ENCODE measurements at places on chromosomes 6 and 20. TPM values are rescaled to one million over a fixed set of nuclear protein-coding genes. Genes with fewer than 3 reads are reported as not detected.
A peak's percentile ranks its signal among the peaks of the same experiment; 100 is the strongest.

DNA sequence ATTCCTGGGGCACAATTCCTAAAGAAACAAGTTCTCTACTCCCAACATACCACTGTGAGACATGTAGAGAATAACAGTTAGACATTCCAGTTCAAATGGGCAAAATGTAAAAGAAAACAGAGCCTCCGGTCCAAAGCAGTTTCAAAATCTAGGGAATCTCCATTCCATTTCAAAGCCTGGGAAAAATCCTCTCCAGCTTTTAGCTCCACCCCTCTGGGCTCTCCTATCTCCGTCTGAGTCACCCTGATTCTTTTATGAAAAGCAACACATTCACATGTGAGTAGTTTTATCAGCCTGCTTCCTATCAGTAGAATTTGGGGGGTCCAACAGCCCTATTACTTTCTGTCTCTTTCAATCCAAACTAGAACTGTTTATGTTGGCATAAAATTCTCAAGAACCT is 3.7 kb downstream of the CSNK2A1 start:
- DNase-seq: no peak

- no peak for DNase-seq
Measured at GRCh38 chr6:17985934-17986655, 1.3 kb downstream of the KIF13A start.

GRCh38 chr6:158761746-158762145 is 57.4 kb downstream of the EZR start:
- no peak for DNase-seq

ZNF165 gene
- total RNA-seq: 2.0 TPM

GRCh38 chr20:45445805-45446562 is 23.6 kb upstream of the WFDC2 start:
- no peak for DNase-seq

- DNase-seq: no peak
Measured at GRCh38 chr6:11426571-11426970, 111.0 kb upstream of the TMEM170B start.

UBE2C gene
- 19.4 TPM for total RNA-seq

DSP gene
- total RNA-seq: 0.14 TPM

FOXQ1 gene
- not detected for total RNA-seq

- no peak for DNase-seq
Measured at GRCh38 chr20:59425572-59425971, 125.2 kb downstream of the EDN3 start.

- DNase-seq: no peak
Measured at GRCh38 chr6:41372832-41373626, 37.6 kb downstream of the NCR2 start.

GRCh38 chr20:39117491-39117890 is 155.3 kb downstream of the DHX35 start:
- DNase-seq: no peak

DNA sequence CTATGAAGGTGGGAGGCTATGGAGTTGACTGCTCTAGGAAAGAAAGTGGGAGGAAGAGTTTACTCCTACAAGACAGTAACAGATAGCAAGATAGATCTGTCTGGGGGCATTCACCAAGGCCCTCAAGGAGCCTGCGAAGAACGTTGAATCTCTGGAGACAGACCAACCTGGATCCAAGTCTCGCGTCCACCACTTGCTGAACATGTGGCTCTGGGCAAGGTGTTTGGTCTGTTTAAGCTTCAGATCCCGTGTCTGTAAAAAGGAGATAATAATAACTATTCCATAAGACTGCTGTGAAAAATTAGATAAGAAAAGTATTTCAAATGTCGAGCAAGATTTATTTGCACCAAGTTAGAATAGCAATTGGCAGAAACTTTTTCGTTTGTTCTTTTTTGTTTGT is 8.1 kb upstream of the EEF1A1 start:
- DNase-seq: no peak

DNA sequence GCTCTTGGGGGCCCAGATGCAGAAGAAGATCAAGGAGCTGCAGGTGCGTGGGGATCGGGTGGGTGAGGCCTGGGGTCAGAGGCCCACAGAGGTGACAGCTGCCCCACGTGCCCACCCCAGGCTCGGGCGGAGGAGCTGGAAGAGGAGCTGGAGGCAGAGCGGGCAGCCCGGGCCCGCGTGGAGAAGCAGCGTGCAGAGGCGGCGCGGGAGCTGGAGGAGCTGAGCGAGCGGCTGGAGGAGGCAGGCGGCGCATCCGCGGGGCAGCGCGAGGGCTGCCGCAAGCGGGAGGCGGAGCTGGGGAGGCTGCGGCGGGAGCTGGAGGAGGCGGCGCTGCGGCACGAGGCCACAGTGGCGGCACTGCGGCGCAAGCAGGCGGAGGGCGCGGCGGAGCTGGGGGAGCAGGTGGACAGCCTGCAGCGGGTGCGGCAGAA is 41.5 kb downstream of the MYH7B start:
- no peak for DNase-seq

GRCh38 chr6:99602520-99603420 is 3.9 kb upstream of the PRDM13 start:
- DNase-seq: no peak

ENPP3 gene
- 0.35 TPM for total RNA-seq

FKBP1A gene
- total RNA-seq: 253 TPM

DNA sequence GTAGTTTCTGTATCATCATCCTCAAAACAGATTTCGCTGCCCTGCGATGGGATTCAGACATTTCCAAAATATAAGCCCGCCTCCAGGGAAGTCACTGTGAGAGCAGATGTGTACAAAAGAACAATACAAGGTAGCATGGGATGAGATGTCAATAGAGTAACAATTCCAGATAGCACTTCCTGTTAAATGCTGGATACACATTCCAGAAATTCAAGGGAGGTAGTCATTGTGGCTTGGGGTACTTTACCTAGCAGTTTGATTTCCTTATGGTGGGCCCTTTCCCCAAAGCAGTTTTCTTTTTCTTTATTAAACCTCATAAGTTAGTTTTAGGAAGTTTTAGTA is 2.5 kb downstream of the RNF217 start:
- DNase-seq: no peak

DNA sequence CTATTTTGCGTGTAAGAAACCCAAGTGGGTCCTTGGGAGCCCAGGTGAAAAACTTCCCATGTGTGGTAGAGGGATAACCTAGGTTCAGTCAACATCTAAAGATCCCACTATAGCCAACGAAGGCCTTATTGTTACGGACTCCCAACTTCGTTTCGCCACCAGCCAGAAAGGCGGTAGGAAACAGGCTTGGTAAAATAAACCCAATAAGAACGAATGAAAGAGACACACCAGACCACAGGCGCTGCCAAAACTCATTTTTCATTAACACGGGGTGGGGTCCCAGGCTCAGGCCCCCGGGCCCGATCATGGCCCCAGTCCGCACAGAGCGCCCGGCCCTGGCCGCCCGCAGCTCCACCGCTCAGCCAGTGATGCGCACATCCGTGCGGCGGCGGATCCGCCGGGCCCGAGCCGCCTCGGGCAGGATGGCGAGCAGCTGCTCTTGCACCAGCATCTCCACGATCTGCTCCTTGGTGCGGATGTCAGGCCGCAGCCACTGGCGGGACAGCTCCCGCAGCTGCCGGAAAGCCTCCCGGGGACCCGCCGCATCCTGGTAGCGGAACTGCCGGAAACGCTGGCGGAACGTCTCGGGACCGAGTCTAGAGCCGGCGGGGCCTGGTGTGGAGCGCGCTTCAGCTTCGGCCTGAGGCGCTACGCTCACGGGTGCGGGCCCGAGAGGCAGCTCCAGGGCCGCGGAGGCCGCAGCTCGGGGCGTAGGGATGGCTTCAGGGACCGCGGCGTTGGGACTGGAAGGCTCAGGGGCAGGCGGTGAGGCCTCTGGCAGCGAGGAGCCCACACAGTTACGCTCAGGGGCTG is 709 bp downstream of the SCAND1 start:
- peak; percentile 51 for DNase-seq

DNA sequence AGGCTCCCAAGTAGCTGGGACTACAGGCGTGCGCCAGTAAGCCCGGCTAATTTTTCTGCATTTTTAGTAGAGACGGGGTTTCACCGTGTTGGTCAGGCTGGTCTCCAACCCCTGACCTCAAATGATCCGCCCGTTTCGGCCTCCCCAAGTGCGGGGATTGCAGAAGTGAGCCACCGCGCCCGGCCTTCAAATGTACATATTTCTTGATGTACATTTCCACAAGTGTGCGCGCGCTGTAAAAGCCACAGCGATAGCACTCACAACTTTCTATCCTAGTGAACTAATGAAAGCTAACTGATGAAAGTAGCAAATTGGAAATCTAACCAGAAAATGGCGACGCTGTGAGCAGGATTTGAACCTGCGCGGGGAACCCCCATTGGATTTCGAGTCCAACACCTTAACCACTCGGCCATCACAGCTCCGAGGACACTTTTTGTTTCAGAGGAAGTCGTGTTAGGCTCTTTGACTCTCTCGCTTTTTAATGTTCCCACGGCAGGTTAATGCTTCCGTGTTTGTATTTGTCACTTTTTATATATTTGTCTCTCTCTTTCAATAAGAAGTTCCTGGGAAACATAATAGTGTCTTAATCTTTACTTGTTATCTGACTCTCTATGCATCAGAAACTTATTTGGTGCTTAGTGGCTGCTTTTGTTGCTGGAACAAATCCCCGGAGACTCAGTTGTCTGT is 199.4 kb upstream of the ZNF184 start:
- no peak for DNase-seq

ATAT1 gene
- total RNA-seq: 10.3 TPM

GRCh38 chr20:53227523-53227922 is 255.4 kb downstream of the TSHZ2 start:
- DNase-seq: no peak

DNA sequence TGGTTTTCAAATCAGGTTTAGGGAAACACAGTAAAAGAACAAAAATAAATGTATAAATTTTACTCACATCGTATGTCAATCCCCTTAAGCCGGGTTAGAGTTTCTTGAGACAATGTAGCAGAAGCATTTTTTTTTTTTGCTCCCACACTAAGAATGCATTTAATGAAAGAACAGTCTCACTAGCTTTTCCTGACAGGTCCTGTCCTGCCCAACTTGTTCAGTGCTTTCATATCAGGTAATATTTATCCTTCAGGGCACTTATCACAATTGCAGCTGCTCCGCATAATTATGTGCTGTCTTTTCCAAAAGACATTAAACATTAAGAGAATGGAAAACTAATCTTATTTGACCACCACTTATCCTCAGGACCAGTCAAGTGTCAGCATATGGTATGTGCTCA is 632.0 kb downstream of the HTR1B start:
- DNase-seq: no peak

- no peak for DNase-seq
Measured at GRCh38 chr6:9140172-9140571, 704.8 kb upstream of the SLC35B3 start.

GRCh38 chr20:16290358-16290757 is 282.9 kb downstream of the KIF16B start:
- DNase-seq: no peak

GRCh38 chr20:25444556-25444955 is 37.1 kb downstream of the GINS1 start:
- DNase-seq: no peak

DNA sequence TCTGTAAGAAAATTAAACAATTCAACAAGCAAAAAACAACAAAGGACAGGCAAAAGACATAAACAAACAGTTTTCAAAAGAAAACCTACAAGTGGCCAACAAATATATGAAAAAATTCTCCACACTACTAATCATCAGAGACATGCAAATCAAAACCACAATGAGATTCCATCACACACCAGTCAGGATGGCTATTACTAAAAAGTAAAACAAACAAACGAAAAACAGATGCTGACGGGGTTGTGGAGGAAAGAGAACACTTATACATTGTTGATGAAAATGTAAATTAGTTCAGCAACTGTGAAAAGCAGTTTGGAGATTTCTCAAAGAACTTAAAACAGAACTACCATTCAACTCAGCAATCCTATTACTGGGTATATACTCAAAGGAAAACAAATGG is 537.6 kb downstream of the HDGFL1 start:
- no peak for DNase-seq

SNAI1 gene
- 1.3 TPM for total RNA-seq

MEP1A gene
- not detected for total RNA-seq

DNA sequence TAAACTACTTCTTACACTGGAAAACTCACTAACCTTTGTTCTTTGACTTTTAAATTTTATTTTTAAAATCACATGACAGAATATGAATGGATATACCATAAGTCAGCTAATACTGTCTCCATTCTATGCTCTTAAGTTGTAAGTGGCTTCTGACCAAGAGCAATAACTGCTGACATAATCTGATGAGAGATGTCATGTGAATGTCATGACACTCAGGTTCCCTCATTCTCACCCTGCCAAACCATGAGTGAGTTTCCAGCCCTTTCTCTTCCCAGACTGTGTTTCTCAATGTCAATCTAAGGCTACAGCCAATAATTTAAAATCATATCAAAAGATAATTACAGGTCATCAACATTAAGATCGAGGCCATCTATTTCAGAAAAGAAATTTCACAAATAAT is 39.7 kb downstream of the KIF16B start:
- no peak for DNase-seq

DNA sequence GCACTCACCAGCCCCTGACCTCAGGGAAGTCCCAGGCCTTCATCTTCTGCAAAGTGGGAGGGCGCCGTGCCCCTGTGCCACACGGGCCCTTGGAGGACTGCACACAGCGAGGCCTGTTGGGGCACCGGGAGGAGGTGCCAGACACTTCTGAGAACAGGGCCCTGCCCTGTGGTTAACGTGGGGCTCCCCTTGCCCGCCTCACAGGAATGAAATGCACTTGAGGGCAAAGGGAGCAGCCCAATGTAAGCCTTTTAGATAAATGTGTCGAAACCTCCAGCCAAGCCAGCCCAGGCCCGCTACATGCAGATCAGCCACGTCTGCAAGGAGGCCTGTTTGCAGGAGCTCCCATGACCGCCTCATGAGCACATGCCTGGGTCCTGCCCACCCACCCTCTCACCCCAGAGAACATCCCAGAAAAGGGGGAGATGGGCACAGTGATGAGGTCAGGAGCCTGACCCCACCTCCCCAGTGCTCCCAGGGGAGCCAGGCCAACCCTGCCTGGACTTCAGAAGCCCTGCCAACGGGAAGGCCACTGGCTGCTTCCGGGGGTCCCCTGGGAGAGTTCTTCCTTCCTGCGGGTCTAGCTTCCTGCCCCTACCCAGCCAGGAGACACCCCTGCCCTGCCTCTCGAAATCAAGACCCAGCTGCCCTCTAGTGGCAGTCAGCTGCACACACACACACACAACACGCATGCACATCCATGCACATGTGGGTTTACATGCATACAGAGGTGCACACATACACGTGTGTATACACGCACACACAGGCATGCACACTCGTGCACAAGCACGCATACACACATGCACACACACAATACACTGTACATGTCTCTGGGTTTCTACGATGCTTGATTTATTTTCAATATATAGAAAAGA is 178.7 kb downstream of the TAF4 start:
- DNase-seq: no peak

DNA sequence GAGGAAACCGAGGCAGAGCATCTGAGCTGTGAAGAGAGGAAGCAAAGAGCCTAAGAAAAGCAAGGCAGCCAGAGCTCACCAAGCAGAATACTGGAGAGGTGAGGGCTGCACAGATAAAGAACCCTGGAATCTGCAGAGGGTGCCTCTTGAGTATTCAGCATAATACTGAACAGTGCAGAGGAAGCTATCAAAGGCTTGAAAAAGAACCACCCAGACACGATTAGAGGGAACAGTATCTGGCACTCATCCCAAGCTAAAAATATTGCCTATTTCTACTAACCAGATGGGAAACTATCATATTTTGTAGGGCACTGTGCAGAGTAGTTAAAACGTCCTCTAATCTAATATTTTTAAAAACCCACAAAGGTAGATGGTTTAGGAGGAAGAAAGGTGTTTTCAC is 41.8 kb upstream of the OPRM1 start:
- DNase-seq: no peak

Measured in activated T-cell treated with anti-CD3 and anti-CD28 coated beads, Interleukin-2, amount 50 U/mL, for 4 hours (primary cell).